ENCODE measurements at places on chromosomes 1 and 21. TPM values are rescaled to one million over a fixed set of nuclear protein-coding genes. Genes with fewer than 3 reads are reported as not detected.

DNA sequence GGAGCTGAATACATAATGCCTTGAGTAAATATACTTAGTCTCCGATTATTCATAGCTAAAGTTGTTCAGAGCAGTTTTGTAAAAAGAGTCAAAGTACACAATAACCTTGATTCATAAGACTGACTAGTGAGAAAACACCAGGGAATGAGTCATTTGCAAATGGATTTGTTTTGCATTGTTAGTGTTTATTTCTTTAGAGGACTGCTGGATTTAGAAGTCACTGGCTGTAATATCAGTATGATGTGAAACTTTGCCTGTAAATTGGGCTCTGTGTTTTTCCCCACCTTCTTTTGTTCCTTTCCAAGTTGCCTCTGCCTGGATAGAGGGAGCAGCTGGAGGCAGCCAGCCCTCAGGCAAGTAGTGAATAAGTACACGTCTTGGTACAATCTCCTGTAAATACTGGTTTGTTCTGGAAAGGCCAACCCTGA is 474.7 kb downstream of the NUF2 start:
- peak; percentile 46 for DNase-seq

DR1 gene
- 76.8 TPM for total RNA-seq

- no peak for DNase-seq
Observed at GRCh38 chr1:55217226-55217986, 2.2 kb upstream of the USP24 start.

LAD1 gene
- not detected for total RNA-seq

NGF gene
- 40.8 TPM for total RNA-seq

DNA sequence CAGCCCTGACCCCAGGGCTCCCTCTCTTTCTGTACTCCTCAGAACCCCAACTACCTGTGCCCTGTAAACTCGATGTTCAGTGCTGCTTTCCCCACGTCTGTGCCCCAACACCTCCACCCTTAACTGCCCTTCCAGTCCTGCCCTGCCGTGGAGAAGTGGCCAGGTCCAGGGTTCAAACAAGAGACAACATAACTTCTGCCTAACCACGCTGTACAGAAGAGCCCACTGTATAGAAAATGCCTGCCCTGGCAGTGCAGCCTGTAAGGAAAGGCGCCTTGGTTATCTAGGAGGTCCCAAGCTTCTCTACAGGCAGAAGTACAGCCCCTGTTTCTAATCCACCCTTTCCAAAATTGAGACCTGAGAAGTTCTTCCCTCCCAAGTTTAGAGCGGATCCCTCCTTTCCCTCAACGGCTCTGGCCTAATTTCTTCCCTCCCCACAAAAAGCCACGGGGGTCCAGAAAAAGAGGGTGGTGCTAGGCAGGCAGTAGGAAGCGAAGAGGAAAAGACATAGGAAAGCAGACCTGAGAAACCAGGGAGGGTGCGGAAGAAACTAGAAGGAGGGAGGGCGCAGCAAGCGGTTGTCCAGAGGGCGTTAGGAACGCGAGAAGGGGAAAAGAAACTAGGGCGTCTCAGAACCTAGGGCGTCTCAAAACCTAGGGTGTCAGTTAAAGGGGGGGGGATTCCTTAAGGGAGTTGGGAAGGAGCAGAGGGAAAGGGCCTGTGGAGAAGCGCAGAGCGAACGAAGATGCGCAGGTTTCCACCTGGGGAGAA is 3.2 kb downstream of the DMRTA2 start:
- DNase-seq = no peak

DNA sequence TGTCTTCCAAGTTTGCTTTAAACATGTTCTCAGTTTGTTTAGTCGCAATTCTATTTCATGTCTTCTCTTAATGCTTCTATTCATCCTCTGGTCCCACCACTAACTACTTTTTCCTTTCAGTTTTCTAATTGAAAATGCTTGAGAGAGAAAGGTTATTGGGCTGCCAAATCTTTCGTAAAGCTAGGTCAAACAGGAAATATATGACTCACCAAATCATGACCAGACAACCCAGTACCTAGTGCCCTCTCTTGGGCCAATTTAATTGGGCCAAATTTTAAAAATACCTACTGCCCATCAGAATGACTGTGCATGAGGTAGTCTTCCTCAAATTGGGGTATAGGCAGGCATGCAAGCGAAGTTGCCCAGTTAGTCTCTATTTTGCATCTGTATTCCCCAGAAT is 295.4 kb upstream of the PBX1 start:
- no peak for DNase-seq

FLG2 gene
- not detected for total RNA-seq

DNA sequence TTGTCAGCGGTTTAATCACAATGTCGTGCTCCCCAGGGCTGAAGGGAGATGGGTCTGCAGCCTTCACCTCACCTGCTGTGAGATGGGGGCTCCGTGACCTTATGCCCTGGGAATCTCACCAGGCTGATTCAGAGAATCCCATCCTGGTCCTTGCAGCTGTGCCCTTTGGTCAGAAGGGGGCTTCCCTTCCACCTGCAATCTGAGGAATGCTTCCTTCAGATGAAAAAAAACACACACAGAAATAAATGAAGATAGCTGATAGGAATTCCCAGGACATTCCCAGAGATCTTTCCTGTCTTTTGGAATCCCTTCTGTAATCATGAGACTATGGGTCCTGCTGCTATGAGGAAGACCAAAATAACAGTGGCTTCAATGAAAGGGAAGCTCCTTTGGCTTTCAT is 127.0 kb upstream of the VAMP3 start:
- no peak for DNase-seq
